Activated CD4-positive, alpha-beta T cell treated with anti-CD3 and anti-CD28 coated beads, Interleukin-2, amount 50 U/mL, for 24 hours (primary cell): ENCODE measurements at places on chromosomes 12 and 14.

- DNase-seq: no peak
Observed at GRCh38 chr12:71871116-71871515, 31.6 kb downstream of the TBC1D15 start.

GRCh38 chr12:31510034-31510433 lies 80.9 kb downstream of the DENND5B start:
- DNase-seq: no peak

DNA sequence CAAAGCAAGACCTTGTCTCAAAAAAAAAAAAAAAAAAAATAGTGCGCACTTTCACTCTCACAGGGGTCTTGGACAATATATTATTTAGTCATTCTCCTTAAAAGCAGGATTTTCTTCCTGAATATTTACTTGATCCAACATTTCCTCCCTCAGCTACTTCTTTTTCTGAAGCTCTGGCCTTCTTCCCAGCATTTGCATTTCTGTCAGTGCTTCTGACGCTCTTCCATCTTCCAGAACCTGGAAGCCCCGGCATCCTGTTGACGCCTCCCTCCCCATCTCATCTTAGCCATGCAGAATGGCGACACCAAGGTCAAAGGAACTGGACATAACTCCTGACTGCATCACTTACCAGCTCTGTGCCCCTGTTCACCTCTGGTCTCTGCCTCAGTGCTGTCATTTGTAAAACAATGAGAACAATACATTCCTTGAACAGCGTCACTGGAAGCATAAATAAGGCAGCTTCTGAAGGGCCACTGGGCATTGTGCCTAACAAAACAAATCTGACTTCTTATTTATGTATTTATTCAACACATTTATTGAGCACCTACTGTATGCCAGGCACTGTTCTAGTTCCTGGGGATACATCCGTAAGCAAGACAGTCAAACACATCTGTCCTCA lies 90.9 kb upstream of the MDM1 start:
- DNase-seq: no peak

DNA sequence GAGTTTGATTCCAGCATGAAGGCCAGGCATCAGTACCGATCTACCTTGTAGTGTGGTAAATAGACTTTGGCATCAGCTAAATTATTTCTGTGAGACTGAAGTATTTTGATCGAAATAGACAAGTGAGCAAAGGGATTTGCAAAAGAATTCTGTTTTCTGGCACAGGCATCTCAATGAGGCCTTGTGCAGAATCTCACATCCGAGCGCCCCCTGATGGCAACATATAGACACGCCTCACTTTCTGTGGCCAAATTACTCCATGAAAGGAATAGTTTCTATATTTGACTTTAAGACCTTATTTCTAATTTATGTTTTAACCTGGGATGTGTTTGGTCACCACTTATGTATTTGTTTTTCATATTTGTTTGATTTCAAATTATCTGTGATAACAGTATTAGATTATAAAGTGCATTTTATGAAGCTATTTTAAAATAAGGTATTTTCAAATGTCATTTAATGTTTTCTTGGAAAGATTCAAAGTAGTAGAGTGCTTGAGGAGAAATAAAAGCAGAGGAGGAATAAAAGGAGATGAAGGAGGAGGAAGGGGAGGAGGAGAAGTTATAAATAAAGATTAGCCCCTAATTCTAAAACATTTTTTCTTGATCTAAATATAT lies 731.9 kb downstream of the NRXN3 start:
- DNase-seq: no peak

GRCh38 chr12:105713606-105714305 lies 383.3 kb downstream of the C12orf75 start:
- no peak for DNase-seq

DNA sequence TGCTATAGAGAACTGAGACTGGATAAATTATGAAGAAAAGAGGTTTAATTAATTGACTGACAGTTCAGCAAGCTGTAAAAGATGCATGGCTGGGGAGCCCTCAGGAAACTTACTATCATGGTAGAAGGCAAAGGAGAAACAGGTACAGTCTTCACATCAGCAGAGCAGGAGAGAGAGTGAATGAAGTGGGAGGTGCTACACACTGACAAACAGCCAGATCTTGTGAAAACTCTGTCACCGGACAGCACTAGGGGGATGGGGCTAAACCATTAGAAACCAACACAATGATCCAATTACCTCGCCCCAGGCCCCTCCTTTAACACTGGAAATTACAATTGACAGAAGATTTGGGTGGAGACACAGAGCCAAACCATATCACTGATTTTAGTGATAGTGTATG lies 682.4 kb downstream of the SLC16A7 start:
- DNase-seq: no peak

DNA sequence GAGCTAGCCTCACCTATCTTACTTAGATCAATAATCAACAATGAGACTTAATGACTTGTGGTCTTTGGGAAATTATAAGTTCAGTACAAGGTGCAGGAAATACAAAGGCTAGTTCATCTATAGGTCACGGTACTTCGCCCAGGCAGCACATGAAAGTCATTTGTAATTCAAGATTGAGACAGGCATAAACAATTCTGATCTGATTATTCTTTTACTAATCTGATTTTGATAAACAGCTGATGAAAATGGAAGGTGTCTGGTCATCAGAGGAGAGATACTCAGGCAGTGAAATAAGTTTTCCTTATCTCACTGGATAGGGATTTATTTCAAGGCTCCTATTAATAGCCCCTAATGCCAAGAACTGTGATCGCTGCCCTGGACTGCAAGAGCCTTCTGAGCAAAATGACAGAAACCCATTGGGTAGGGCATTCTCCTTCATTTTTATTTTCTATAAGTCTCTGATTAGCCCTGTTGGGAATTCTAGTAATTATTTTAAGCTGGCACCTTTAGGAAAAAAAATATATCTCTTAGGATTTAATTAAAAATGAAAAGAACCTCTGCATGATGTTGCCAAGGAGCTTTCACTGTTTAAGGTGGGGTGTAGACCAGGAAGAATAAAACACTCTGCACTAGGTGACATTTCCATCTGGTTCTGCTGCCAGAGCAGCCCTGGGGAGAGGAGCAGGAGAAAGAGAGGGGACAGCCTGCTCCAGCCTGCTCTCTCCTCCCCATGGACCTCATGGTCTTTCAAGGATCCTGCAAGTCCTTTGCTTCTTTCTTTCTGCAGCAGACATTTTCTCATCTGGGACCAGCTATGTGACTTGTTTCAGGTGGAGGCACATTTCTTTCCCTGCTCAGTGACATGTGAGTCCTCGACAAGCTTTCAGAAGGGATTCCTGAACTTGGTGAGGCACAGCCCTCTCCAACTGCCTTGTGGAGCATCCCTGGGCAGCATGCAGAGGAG lies 44.8 kb downstream of the SSPN start:
- no peak for DNase-seq

GRCh38 chr14:81400852-81401251 lies 728 bp upstream of the STON2 start:
- no peak for DNase-seq

DNA sequence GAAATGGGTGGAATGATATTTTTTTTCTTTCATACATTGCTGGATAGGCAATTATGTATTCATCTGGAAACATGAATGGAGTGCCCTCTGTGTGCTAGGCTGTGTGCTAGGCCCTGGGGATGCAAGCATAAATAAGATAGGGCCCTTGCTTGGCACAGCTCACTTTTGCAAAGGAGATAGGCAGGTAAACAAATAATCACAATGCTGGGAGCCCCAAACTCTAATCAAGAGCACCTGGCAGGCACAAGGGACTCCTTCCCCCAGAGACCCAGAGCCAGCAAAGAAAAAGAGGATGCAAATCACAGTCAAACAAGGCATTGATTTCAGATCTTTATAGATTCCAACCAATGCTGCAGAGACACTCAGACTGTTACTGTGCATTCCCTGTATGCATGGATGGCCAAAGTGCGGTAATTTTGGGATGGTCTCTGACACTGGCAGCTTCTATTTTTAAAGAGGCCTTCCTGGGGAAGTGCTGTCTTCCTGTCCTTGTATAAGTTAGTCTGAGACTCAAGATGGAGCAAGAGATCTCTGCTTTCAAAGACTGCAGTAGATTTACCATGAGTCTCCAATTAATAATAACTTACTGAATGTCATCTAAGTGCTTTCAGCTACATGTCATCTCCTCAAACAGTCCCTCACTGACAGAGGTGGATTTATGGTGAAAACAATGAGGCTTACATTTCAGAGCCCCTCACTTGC lies 45.1 kb upstream of the CPM start:
- no peak for DNase-seq

GRCh38 chr12:114018669-114019068 lies 52.5 kb upstream of the RBM19 start:
- DNase-seq: no peak

DNA sequence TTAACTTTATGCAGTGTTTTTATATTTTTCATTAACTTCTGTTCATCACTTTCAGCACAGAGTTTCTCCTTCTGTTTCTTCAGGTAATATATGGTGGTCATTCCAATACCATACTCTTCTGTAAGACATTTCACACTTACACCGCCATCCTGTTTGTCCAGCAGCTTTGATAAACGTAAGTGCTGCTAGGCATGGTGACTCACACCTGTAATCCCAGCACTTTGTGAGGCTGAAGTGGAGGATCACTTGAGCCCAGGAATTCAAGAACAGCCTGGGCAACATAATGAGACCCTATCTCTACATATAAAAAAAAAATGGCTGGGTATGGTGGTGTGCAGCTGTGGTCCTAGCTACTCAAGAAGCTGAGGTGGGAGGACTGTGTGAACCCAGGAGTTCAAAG lies 55.8 kb downstream of the EXOC5 start:
- no peak for DNase-seq

DNA sequence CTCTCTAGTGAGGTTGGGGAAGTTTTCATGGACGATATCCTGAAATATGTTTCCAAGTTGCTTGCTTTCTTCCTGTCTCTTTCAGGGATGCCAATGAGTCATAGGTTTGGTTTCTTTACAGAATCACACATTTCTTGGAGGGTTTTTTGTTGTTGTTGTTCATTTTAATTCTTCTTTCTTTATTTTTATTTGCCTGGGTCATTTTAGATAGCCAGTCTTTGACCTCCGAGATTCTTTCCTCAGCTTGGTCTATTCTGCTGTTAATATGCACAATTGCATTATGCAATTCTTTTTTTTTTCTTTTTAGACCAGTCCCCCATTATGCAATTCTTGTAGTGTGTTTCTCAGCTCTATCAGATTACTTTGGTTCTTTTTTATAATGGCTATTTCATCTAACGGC lies 338.9 kb downstream of the AEBP2 start:
- DNase-seq: no peak

DNA sequence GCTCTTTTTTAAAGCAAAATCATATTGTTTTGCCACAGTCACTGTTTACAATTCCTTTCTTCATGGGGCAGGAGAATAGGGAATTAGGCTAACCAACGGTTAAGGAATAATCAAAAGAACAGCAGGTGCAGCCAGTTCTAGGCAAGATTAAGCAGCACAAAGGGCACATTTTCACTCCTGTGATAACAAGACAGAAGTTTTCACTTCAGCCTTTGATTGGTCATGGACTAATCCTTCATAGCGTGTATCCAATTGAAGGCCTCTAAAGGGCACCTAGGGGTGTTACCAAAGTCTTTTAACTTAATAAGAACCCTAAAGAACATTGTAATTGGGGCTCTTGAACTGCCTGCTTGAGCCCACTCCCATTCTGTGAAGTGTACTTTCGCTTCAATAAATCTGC lies 206.9 kb upstream of the AMIGO2 start:
- DNase-seq: no peak

GRCh38 chr12:107320929-107321631 lies 227.7 kb upstream of the CRY1 start:
- peak; percentile 26 for DNase-seq

DNA sequence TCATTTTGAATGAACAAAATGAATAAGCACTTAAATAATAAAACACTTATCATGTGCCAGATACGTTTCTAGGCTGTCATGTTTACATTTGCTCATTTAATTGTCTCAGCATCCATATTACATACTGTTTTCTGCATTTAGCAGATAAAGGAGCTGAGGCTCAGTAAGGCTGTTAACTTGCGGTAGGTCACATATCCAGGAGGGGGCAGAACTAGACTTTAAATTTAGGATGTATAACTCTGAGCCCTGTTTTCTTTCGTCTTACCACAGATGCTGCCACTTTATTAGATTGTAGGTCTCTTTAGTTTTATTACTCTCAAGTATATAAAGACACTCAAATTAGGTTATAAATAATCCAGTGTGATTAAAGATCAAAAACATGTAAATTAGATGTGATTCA lies 17.7 kb downstream of the IRAK4 start:
- DNase-seq: no peak

- no peak for DNase-seq
Observed at GRCh38 chr14:72558721-72559120, 335.2 kb downstream of the DPF3 start.

DNA sequence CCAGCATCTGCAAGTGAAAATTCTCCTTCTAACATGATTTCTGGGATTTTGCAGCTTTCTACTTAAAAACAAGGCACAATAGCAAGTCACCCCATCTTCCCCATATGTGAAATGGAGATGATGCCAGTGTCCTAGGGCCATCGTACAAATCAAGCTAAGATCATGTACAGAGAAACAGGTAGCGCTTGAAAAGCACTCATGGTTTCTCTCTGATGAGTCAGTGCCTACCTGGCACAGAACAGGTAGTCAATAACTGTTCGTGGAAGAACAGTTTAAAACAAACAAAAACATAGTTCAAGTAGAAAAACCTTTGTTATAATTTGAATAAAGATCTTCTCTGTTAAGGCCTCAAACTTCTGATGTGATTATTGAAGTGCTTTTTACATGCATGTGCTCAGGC lies 46.9 kb downstream of the RAD52 start:
- DNase-seq: no peak
